ENCODE measurements at places on chromosomes 3 and 15.

DNA sequence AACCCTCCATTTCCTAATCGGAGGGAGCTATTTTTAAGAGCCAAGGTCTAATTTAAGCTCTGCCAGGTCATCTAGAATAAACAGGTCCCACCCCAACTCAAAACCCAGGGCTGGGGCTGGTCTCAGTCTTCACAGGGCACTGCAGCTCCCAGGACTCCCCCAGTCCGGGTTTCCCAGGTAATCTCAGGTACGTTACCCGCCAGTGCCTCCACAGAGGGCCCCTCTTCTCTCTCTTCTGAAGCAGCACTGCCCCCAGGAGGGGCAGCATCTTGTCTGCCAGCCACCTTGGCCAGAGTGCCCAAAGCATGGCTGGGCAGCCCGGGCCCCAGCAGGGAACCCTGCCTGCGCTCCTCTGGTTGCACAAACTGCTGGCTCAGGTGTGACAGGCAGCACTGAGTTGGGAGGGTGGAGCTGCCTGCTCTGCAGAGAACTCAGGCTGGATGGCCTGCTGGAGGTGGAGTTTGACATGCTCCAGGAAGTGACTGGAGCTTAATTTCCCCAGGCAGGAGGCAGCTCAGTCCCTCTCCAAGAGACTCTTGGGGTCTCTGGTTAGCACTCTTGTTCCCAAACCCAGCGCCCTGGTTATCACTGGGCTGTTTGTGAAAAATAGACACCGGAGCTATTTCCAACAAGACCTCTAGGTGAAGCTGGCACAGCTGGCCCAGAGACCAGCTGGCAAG lies at the start of gene PLA2G4F:
PLA2G4F (minus strand) TSS at position 394 of the 680 bp plus-strand sequence; CDS start at position 307, 87 bp downstream.
- DNase-seq, result no peak

DNA sequence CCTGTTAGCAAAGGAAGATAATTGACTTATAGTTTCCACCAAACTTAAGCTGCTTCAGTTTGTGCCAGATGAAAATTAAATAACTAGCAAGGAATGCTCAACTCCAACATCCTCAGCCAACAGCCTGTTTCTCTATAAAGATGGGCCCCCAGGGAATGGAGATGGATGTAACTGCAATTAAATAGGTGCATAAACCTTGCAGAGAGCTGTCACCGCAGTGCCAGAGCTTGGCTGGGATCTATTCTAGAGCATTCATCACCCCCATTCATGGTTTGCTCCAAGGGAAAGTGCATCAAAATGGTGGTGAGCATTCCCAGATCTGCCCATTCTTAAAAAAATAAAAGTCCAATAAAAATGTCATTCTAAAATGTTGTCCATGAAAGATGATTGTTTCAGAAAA lies 19.7 kb upstream of the RORA start:
- no peak for DNase-seq

DNA sequence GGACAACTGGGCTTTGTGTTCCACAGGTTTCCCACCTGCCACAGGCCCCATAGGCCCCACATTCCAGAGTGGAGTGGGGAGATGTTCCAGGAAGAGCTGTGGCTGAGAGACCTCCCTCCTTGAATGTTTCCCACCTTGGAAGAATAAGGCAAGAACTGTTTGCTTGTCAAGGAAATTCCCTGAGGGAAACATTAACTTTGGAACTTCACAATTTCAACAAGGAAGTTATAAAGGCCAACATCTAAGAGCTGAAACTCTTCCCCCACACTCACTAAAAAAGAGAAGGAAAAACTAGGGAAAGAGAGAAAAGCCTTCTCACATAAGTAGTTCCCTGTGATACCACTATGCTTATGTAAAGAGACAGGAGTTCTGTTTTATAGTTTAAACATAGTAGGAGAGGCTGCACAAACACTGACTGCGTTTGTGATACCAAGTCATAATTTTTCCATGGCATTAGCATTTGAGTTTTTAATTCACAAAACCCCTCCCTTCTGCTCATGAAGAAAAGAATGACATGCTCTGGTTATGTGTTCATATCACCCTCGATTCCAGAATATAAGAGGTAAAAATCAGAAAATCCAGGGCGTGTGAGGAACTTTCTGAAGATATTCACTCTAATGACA lies 39.8 kb upstream of the SPRED1 start:
- DNase-seq, result no peak

DNA sequence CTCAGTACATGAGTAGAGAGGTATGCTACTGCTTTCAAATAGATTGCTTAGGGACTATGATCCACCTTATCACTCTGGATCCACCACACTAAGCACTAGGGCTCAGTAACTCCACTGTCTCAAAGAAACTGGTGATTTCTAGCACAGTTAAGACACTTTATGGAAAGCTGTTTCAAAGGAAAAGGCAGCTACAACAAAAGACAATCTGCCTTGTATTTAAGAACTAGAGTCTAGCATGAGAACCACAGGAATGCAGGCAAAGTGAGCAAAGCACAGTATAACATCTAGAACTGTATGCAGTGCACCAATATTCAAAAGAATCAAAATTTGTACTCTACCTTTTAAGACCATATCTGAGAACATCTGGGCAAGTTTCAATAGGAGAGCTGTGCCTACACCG lies 17.9 kb downstream of the TFRC start:
- no peak for DNase-seq

DNA sequence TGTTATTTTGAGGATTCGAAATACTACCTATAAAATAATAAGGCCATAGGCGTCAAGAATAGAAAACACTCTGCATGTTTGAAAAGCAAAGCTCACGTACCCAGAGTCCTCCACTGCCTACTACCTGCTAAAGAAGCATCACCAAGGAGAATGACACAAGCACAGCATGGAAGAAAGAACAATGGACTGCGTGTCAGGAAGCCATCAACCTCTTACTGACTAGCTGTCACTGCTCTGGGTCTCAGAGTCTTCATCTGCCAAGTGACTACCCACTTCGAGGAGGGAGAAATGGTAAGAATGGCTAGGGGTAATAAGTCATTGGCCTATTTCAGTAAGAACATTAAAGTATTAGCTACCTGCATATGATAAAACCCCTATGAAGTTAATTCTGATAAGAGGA lies 49.4 kb downstream of the CLASP2 start:
- DNase-seq, result no peak

All from NCI-H187 (cell line).